ENCODE measurements at places on chromosomes 11 and 22. TPM values are rescaled to one million over a fixed set of nuclear protein-coding genes. Genes with fewer than 3 reads are reported as not detected.
A peak's percentile ranks its signal among the peaks of the same experiment; 100 is the strongest.

The GAL3ST1 gene
- not detected for total RNA-seq

DNA sequence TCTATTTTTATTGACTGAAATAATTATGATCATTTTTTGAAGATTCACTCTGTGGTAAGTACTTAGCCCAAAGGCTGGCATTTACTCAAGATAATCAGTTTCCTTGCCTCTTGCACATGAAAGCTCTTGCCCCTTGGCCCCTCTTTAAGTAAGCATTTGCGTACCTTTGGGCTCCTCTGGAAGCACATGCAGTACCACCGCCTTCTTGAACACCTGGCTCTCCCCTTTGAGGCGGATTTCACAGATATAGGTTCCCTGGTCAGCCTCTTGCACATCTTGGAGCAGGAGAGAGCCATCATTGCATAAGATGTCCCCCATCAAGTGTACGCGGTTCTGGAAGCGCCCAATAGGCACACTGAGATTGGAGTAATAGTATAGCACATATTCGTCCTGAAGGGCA is 14.5 kb downstream of the JAML start:
- H3K4me3 ChIP-seq = peak overlapping the region; percentile 47
- peaks cover 86% of the 10 kb centered on the region for H3K36me3 ChIP-seq
- H3K4me1 ChIP-seq = peaks cover 95% of the 10 kb centered on the region
- no peak overlapping the region for H3K27ac ChIP-seq

DNA sequence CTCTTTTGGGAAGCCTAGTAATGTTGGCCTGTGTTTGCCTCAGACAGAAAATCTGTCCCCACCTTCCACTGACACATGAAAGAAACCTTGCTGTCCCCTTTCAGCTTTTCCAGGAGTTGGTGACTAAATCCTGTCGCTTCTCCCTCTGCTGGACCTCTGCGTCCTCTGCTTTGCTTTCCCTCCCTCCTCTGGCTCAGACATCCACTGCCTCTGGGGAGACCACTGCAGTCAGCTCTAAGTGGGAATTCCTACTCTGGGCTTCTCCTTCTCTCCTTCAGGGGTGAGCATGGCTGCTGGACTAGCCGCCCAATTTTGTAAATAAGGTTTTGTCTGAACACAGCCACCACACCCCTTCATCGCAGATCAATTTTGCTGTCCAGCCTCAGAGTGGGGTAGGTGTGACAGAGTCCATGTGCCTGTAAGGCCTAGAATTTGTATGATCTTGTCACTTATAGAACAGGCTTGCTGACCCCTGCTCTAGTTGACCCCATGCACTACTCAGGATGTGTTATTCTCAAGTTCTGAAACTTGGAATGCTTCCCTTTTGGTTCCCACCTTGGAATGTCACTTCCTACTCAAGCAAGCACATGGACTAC is 23.0 kb downstream of the LRRC74B start:
- peaks cover 3% of the 10 kb centered on the region for H3K27me3 ChIP-seq
- no peak for DNase-seq
- no peak overlapping the region for H3K4me3 ChIP-seq
- H3K36me3 ChIP-seq = no peaks in the 10 kb centered on the region
- H3K27ac ChIP-seq = no peak overlapping the region

The CCDC81 gene
- 1.3 TPM for total RNA-seq

GRCh38 chr11:66559866-66560676 is 8.3 kb downstream of the CTSF start:
- no peak for DNase-seq
- no peaks in the 10 kb centered on the region for H3K4me1 ChIP-seq
- H3K27me3 ChIP-seq = peaks cover 11% of the 10 kb centered on the region
- no peaks in the 10 kb centered on the region for H3K36me3 ChIP-seq
- no peak overlapping the region for H3K4me3 ChIP-seq
- no peak overlapping the region for H3K27ac ChIP-seq

The MUC5AC gene
- not detected for total RNA-seq

The SYT12 gene
- not detected for total RNA-seq

DNA sequence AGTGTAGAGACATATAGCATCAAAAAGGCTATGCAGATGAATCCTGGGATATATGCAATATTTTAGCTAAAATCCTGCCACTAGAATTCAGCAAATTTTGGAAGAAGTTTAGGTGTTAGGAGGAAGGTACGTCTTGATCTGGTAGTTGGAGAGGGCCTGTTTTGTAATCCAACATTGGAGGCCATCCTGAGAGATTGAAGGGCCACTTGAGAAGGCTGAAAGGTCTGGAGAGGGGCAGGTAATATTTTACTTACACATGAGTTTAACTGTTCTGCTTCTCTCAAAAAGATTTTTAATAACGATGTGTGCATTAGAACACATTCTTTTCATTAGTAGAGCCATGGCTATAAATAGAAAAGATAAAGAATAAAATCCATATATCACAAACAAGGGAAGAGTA is 422.1 kb downstream of the RAB38 start:
- H3K27ac ChIP-seq = no peak overlapping the region
- no peak for DNase-seq
- no peak overlapping the region for H3K4me3 ChIP-seq
- no peaks in the 10 kb centered on the region for H3K4me1 ChIP-seq
- H3K27me3 ChIP-seq = no peaks in the 10 kb centered on the region

The LDLRAD3 gene
- total RNA-seq = 0.76 TPM

DNA sequence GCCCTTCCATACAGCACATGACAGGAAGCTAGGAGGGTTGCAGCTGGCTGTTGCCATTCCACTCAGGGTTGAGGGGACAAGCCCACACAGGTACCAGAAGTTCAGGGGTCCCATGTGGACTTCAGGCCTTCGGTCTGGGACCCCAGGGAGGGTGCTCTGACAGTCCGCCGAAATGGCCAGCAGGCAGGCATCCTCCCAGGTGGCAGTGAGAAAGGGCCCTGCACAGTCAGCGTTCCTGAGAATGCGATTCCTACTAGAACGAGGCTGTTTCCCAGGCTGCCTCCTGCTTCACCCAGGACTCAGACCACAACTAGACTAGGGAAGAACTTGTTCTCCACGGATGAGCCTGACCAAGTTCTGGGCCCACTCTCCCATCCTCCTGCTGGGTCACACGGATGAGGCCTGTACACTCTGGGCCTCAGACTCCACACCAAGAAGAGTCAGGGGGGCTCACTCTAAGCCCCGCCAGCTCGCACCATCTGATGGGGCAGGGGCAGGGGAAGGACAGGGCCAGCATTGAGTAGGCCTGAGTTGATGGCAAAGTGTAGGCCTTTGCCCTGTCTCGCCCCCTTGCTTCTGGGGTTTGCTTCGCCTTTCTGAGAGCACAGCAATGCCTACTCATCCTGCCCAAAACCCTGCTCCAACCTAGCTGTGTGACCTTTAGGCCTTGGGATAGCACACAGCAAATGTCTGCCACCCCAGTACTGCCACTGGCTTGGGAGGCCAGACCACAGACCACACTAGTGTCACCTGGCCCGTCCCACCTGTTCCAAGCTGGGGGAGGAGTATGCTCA is 14.0 kb downstream of the KCNQ1OT1 start:
- no peaks in the 10 kb centered on the region for H3K4me1 ChIP-seq
- H3K27me3 ChIP-seq = no peaks in the 10 kb centered on the region
- no peaks in the 10 kb centered on the region for H3K36me3 ChIP-seq
- no peak for DNase-seq
- H3K27ac ChIP-seq = no peak overlapping the region
- no peak overlapping the region for H3K4me3 ChIP-seq

The STK33 gene
- 0.34 TPM for total RNA-seq

- peaks cover 21% of the 10 kb centered on the region for H3K4me1 ChIP-seq
- H3K4me3 ChIP-seq = no peak overlapping the region
- DNase-seq = no peak
These were observed 5.8 kb downstream of the CCDC34 start for GRCh38 chr11:27357250-27357649.

GRCh38 chr11:44858796-44859527 is 91.7 kb downstream of the TP53I11 start:
- peaks cover 28% of the 10 kb centered on the region for H3K4me1 ChIP-seq
- no peak overlapping the region for H3K27ac ChIP-seq
- H3K36me3 ChIP-seq = peaks cover 2% of the 10 kb centered on the region
- H3K27me3 ChIP-seq = peaks cover 45% of the 10 kb centered on the region
